ENCODE measurements at places on chromosomes 2 and 18.

DNA sequence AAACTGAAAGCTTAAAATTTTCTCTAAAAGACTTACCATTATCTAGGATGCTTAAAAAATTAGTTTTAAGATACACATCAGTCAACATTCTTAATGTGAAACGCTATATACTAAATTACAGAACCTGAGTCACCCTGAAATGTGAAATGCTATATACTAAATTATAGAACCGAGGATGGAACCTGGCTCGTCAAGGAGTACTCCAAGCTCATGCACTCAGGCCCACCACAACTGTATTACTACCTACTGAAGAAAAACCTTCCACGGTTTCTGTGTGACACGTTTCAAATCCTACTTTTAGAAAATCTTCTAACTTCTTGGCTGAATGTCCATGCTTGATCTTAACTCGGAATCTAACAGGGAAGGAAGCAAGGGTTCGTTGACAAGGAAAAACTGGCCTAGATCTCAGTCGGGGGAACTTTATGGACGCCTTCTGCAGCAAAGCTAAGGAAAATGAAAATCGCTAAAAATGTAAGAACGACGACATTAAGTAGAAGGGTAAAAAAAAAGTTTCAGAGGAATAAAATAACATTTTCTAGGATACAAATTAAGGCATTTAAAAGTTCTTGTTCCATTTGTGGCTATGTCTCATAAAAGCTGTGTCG lies 1.4 kb downstream of the PRKD3 start:
- no peak for DNase-seq

DNA sequence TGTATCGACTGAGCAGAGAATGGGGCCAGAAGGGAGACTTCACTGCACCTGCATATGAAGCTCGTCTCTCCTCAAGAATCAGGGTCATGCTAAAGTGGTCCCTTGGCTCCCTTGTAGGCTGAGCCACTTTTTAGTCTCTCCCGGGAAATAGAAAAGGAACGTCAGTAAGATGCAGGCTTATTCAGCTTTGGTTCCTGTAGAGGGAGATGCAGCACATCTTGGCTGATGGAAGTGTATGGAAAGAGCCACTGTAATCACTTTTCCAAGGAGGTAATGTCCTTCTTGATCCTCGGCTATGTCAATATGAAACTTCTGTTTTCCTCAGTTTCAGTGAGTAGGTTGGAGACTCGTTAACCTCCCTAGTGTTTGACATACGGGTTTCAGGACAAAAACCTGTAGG lies 235.2 kb downstream of the GCA start:
- DNase-seq: no peak

DNA sequence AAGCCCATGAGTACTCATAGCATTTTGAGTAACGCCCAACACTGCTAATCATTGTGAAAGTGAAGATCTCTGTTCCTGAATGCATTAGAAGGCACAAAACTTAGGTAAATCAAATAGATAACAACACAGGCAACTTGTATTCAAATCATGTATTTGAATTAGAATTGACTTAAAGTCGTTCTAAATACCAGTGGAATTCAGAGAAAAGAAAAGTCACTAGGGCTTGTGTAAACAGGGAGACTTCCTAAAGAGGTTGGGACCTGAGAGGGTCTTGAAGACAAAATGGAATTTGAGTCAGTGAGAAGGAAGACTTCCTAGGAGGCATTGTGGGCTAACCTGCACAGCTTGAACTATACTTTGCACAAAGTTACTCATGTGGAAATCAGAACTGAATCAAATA lies 127.2 kb downstream of the CTNNA2 start:
- DNase-seq: no peak

DNA sequence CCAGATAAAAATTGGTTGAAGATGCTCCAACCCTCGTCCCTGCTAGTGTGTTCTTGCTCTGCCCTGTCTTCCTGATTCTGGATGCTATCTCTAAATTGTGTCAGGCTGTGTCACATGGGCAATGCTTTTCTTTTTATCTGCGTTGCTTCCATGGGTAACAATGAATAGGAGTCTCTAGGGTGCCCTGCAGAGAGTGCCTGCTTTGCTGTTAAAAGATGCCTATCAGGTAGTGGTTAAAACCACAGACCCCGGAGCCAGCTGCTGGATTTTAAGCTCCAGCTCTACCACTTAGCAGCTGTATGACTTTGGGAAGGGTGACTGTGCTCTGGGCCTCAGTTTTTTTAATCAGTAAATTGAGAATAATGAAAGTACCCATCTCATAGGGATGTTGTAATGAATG lies 340.3 kb downstream of the PLCL1 start:
- no peak for DNase-seq

DNA sequence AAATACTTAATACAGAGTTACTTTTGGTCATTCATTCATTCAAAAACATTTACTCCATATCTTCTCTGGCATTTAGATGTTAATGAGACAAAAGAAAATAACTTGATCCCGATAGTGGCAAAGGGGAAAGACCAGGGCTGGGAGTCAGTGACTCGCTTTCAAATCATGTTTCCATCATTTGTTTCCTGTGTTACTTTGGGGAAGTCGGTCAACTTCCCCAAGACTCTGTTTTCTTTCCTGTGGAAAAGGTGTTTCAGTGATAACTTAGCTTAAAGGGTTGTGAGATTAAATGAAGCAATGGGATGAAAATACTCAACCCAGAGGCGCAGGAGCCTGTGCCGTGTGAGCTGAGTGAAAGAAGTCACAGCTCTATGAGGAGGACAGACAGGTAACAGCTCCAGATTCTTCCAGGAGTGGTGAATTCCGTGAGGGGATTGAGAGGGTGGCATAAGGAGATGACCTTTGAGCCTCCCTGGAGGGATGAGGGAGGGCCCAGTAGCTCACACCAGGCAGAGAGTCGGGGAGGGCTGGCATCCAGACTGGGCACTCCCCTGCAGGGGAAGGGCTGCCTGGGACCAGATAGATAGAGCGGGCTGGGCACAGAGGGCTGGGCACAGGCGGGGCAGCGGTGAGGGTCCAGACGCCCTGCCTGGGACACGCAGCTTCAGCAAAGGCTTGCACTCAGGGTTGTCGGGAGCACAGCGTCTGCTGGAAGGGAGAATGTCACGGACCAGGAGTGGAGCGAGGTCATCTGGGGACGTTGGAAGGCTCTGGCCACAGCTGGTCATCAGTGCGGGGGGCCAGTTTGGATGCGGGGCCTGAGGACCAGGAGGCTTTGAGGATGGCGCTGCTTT lies 70.1 kb downstream of the TSHZ1 start:
- no peak for DNase-seq

GRCh38 chr2:101776172-101777043 lies 78.9 kb downstream of the MAP4K4 start:
- DNase-seq: no peak

- DNase-seq: no peak
Observed at GRCh38 chr2:155320236-155320635, 621.7 kb downstream of the KCNJ3 start.

DNA sequence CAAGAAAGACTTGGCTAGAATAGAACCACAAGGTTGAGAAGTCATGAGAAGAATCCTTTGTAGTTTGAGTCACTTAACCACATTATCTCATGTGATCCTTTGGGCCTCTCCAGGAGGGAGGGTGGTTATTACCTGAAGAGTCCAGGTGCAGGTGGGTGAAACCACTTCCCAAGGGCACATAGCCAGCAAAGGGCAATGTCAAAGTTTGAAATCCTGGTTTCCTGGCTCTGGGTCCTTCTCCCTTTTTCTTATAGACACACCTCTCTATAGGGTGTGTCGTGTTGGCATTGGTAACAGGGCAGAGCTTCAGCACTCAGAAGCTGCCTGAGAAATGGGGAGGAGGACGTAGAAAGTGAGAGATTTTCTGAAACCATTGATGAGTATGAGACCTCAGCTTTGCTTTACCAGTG lies 137.9 kb downstream of the MGAT5 start:
- no peak for DNase-seq

DNA sequence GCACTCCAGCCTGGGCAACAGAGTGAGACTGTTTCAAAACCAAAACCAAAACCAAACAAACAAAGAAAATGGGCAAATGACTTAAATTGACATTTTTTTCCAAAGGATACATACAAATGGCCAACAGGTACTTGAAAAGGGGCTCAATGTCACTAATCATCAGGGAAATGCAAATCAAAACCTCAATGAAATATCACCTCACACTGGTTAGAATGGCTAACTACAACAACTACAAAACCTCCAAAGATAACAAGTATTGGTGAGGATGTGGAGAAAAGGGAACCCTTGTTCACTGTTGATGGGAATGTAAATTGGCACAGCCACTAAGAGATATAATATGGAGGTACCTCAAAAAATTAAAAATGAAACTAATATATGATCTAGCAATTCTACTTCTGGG lies 213.2 kb upstream of the HS6ST1 start:
- DNase-seq: no peak

GRCh38 chr18:63379639-63379962 lies 12.6 kb upstream of the KDSR start:
- no peak for DNase-seq

DNA sequence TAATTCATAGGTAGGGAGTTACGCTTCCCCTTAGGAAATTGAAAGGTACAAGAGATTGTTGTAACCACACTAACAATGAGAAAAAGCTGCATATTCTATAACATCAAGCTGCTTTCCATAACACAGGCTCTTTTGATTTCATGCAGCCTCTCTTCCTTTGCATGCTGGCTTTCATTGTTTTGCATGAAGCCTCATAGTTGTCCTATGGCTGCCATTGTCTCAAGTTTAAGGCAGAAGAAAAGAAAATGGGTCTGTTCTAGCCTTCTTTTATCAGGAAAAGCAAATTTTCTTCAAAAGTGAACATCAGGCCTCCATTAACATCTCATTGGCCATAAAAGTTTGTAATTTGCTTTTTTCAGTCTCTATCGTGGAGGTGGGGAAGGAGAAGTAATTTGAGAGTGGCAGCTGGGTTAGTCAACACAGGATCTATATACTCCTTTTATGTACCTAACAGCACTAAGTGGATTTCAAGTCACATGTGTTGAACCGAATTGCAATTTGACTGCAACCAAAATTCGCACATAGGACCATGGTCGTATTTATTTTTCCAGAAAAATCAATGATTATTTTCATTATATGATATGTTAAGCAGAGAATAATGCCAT lies 248.5 kb upstream of the RND3 start:
- no peak for DNase-seq

- DNase-seq: no peak
Observed at GRCh38 chr2:162608901-162609300, 229.7 kb downstream of the KCNH7 start.

DNA sequence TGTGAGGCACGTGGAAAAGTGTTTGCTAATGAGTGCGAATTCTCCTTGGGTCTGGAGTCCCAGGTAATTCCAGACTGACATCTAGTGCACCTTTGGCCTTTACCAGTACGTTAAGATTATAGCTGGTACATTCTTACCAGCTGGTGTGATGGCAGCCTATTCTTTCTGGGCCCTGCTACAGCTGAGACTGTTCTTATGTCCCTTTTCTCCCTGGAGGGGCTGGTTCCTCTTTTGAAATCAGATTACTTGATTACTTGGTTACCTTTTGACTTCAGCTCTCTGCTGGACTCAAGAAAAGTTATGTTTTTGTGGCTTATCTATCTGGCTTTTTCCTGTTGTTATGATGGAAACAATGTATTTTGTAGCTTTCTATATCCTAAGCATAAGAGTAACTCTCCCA lies 14.5 kb downstream of the CABYR start:
- DNase-seq: no peak

GRCh38 chr2:219025637-219026585 lies 15.4 kb downstream of the CFAP65 start:
- DNase-seq: no peak

DNA sequence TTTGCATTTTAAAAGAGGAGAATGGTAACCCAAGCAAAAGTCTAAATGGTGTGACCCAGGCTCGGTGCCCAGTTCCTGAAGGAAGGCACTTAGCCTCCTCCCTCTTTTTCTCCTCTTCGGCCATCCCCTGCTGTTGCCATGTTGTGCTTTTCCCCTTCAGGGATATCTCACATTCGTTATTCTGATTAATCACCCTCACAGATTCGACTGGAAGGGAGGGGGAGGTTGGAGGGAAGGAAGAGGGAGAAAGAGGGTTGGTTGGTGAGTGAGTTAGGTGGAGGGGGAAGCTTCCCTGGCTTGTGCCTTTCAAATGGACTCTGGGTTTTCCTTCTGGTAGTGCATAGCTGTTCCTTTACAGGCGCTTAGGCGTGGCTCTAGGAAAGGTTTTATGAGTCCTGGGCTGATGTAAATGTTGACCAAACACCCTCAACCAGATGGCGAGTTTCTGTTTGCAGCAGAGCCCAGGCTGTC lies 39.0 kb upstream of the LYPD6B start:
- no peak for DNase-seq

DNA sequence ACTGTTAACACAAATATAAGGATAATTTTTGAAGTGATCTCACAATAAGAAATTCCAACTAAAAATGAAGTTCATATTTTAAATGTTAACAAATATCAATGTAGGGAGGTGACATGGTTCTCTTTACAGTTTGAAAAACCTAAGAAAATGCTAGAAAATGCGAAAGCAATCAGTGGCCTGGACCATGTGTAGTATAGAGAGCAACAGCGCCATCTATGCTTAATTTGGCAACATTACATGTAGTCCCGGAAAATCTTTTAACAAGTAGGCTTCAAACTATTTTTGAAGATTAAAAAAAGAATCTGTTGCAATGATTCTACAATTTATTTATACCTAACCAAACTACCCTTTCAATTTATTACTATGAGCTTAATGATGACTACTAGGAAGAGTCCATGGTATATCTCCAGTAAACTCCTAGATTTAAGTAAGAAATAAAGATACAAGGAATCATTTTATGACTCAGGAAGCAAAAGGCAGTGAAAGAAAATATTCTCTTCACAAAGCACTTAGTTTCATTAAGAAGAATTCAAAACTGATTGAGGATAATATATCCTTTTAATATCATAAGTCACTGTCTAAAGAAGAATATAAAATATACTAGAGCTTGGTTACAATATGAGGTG lies 33.3 kb downstream of the NDUFA10 start:
- DNase-seq: peak; percentile 15

DNA sequence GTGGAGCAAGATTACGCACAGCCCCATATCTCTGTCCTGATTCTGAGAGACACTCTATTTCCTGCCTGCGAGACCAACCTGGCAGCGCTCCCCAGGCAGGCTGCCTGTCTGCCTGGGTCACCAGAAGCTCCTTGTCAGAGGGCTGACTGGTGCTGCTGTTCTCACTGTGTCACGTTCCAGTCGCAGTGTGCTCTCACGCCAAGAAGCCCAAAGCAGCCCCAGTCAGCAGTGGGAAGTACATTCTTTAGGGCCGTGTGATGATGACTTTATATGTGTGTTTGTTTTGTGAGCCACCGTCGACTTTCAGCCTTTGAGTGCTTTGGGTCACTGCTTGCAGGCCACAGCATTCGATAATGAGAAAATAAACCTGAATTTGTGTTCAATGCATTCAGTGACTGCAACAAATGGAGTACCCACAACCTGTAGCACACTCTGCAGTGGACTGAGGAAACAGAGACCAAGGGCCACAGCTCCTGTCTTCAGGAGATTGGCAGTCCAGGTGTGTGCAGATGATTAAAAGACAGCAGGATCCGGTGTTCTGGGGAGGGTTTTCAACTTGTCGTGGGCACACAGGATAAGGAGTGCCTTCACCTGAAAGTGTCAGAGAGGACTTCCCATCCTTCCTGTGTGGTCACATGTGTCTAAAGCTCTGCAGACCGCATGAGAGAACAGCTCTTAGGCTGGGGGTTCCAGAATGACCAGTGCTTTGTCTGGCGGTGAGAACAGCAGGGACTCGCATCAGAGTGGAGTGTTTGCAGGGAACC lies 4.8 kb downstream of the TNFRSF11A start:
- DNase-seq: no peak

Data from cerebellar nuclear complex (tissue), 1 donor.